ENCODE measurements at places on chromosomes 12 and 14.

- DNase-seq: no peak
Measured at GRCh38 chr14:54908190-54908589, 5.6 kb upstream of the GCH1 start.

GRCh38 chr12:93862424-93862823, 185.2 kb downstream of the CRADD start:
- no peak for DNase-seq

GRCh38 chr14:55129086-55129427, at the start of gene LGALS3:
Gene LGALS3 (plus strand): TSS chr14:55129252. CDS start chr14:55137374, 8,122 bp downstream.
- peak; percentile 43 for DNase-seq

- no peak for DNase-seq
Measured at GRCh38 chr12:109729371-109729781, 15.8 kb downstream of the FAM222A start.

DNA sequence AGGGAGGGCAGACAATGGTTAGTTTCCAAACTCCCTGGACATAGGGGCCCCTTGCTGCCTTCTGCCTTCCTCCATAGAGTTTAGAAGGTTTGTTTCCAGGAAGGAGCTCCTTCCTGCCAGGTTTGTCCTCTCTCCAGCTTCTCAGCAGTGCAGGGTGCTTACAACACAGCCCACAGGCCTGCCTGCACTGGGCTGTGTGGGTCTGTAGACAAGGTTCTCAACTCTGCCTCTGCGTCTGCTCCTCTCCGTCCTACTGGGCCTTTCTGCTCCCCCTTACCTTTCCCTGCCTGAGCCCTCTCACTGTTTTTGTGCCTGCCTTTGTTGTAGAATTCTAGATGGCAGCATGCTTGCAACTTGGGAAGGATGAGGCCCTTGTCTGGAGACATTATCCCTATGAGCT, 124.0 kb downstream of the SAMD4A start:
- DNase-seq: no peak

DNA sequence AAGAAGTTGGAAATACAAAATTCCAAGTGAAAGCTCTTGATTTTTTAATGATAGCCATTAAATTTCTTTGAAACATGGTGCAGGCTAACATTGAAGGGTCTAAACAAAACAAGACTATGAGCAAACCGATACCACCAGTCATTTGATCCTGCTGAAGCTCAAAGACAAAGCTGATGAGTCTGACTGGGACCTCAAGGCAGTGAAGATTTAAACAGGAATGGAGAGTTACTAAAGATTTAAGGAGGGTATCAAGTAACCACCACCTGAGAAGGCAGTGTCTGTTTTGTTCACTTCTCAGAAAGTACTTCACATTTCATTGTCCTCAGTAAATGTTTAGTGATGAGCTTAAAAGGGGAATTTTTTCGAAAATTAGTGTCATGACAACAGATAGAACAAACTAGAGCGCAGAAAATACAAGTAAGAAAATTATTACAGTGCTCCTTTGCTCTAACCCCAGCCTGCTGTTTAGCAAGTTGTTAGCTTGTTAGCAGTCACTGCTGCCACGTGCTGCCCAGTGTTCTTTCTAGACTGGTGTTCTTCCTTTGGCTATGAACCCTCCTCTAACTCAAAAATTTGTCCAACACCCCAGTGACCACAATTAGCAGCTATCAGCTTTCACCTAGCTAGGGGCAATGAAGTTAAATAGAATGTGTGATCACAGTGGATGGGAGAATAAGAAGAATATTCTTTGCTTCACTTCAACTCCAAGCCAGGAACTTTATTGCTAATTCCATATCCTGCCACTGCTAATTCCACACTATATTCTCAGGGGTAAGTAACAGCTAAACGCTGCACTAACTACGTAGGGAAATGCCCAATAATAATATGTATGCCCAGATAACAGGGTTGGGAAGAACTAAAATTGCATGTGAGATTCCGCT, 41.1 kb downstream of the YAF2 start:
- no peak for DNase-seq

DNA sequence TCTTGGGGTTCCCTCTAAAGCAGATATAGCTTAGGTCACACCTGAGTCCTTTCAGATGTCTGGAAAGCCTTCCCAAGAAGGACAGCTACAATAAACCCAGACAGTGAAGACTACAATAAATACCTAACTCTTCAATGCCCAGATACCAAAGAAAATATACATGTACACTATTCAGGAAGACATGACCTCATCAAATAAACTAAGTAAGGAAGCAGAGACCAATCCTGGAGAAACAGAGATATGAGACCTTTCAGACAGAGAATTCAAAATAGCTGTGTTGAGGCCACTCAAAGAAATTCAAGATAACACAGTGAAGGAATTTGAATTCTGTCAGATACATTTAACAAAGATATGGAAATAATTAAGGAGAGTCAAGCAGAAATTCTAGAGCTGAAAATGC, 15.3 kb downstream of the MIPOL1 start:
- no peak for DNase-seq

DNA sequence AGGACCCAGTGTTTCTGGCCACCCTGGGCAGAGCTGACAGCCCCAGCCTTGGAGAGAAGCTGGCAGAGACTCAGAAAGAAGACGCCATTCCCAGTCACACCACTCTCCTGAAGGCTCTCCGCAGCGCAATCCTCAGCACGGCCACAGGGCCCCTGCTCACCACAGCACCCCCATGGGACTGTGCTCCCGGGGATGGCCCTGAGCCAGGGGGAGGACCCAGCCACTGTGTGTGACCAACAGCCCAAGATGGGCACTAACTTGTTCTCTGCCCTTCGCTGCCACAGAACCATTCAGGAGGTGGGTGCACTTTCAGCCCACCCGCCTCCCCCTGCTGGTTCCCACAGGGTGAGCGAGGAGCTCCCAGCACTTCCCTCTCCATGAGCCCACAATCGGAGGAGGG, 57.1 kb downstream of the CCNK start:
- peak; percentile 33 for DNase-seq

DNA sequence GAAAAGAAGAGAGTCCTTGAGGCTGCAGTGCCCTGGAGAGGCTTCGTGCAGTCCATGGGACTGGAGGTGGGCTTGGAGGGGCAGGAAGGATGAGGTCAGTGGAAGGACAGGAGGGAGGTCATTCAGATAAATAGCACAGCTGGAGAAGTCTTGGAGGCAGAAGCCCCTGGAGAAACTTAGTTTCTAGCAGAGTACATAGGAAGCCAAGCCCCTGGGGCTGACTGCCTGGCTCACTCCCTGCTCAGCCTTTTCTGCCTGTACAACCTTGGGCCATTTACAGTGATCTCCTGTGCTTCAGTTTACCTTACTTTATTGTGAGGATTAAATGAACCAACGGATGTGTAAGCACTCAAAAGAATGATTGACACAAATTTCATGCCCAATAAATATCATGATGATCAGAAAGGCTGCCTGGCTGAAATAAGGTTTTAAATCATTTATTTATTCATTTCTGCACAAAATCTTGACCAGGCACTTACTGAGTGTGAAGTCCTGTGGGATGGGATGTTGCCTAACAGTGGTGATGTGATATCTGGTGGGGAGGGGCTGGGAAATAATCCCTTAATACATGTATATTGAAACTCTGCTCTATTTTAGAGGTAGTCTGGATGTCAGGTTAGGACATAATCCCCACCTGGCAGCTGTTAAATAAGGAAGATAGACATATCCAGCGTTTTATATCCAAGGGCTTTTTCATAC, 54.3 kb downstream of the PLEKHG7 start:
- DNase-seq: no peak

DNA sequence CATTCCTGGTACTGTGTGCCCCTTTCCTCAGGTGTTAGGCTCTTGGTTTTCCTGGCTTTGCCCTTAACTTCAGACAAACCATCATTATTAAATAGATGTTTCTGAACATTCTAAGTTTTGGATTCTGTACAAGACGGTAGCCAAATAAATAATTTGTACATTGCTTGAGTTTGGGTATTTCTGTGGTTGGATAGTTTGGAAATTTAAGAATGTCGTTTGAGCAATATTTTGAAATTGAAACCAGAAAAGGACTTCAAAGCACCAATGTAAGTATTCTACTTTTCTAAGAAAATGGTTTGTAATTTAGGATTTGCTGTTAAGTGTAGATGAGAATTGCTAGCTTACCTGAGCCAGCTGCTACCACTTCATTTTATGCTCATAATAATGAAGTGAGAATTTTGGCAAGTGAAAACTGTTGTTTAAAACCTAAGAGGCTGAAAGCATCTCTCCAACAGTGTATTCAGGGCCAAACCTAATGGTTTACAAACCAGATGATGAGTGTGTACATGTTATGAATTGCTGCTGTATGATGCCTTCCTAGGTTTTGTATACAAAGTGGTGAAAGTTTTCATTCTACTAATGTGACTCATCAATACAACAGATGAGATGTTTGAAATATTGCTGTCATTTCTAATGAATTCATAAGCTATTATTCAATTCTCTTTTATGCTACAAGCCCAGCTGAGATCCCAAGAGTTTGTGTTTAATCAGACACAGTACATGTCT, 181.5 kb upstream of the PRKD1 start:
- DNase-seq: peak; percentile 43

DNA sequence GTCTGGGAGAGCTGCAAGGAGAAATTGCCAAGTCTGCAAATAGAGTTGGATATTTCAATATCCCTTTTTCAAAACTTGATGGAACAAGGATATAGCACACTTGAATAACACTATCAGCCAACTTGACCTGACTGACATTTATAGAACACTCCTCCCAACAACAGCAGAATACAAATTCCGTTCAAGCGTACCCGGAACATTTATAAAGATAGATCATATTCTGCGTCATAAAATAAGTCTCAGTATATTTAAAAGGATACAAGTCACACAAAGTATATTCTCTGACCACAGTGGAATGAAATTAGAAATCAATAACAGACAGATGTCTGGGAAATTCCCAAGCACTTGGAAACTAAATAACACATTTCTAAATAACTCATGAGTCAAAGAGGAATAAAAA, 29.0 kb upstream of the MEG3 start:
- DNase-seq: no peak

DNA sequence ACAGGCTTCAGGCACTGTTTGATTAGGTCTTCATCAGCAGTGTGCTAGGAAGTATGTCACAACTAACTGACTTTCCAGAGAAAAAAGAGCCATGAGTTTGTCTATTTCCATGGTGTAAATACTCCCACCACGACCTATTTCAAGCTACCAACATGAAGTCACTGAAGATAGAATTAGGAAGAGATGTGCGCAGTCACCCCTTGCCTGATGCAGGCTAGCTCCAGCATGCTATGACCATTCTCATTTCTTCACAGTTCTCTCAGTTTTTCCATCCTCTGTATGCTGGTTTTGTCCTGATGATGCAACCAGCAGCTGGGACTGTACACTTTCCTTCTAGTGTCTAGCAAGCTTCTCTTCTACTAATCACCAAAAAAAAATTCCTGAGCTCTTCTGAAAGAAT, 191.6 kb upstream of the NUDT4 start:
- peak; percentile 29 for DNase-seq

GRCh38 chr14:26917086-26917485, 319.3 kb upstream of the NOVA1 start:
- DNase-seq: peak; percentile 48

- peak; percentile 61 for DNase-seq
Measured at GRCh38 chr12:40224439-40225291, at the start of gene LRRK2. Gene LRRK2 (plus strand): TSS chr12:40224997. CDS start chr12:40225132, 135 bp downstream.

GRCh38 chr12:69266036-69266635, 26.8 kb downstream of the CPSF6 start:
- peak; percentile 50 for DNase-seq

GRCh38 chr14:53542732-53543131, 389.6 kb upstream of the DDHD1 start:
- DNase-seq: peak; percentile 83

DNA sequence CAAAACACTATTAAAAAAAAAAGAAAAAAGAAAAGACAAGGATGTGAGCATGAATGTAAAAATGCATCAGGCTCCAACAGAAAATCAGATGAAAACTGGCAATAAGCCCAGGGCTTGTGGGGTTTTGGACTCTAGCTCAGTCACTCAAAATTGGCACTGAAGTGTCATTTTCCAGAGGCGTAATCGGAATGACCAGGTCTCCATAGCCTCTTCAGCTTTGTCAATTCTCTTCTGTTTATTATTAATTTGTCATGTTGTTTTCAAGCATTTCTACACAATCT, 137.2 kb upstream of the TRHDE start:
- DNase-seq: peak; percentile 0

GRCh38 chr12:11563785-11564739, 85.4 kb upstream of the ETV6 start:
- no peak for DNase-seq

DNA sequence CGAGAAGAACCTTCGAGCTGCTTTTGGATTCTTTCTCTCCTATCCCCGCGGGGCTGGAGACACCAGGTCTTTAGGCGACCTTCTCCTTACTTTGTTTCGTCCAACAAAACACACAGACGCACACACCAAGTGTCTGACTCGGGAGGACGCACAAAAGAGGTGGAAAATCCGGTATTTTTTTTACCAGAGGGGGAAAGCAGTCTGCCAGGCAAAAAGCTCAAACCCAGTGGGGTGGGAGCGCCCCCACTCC, 2.1 kb downstream of the SIX4 start:
- DNase-seq: peak; percentile 18

- DNase-seq: no peak
Measured at GRCh38 chr14:58923751-58924405, 264.6 kb upstream of the DAAM1 start.

GRCh38 chr12:51437431-51437830, 12.8 kb downstream of the SLC4A8 start:
- DNase-seq: no peak

DNA sequence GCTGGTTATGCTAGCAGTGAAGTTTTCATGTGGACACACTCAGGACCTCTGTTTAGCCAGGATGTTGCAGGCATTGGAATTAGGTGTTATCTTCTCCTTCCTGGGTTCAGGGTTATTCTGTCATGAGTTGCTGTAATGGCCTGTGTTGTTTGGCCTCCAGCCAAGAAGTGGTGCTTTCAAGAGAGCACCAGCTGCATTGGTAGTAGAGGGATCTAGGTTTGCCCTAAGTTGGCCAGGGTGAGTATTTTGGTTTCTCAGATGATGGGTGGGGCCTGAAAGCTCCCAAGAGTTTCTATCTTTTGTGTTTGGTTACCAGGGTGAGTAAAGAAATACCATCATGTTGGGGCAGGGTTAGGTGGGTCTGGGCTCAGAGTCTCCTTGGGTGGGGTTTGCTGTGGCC, 2.7 kb upstream of the GZMH start:
- DNase-seq: no peak

- DNase-seq: peak; percentile 49
Measured at GRCh38 chr14:102028733-102029132, 58.1 kb downstream of the HSP90AA1 start.

DNA sequence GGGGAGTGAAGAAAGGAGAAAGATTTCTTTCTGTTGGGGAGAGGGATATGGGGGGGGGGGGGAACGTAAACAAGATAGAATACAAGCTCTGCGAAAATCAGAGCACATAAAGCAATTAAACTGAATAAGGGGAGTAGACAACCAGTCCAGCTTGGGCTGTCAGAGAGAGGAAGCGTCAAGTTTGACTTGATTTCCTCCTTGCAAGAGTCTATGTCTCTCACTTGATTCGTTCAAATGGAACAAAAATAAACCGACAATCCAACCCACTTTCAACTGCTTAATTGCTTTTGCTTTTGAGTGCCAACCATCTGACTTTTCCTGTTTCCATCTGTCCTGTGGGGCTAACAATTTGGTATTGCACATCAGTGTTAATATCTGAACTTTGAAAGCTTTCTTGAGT, 942 bp downstream of the SYT1 start:
- DNase-seq: no peak
